ENCODE measurements at places on chromosomes 11 and 22. TPM values are rescaled to one million over a fixed set of nuclear protein-coding genes. Genes with fewer than 3 reads are reported as not detected.
A peak's percentile ranks its signal among the peaks of the same experiment; 100 is the strongest.

DNA sequence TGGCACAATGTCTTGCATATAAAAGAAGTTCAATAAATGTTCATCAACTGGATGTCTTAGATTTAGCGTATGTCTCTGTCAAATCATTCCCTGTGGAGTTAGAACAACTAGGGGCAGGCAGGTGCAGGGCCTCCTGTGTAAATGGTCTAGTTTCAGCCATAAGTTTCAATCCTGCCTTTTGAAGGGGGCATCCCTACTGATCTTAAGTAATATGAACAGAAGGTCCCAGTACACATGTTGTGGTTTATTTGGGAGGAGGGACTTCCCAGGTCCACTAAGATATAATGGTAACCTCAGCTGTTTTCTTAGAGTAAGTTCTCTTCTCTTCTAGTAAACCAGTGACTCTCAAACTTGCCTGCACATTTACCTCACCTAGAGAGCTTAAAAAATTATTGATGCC is 19.8 kb downstream of the TTC12 start:
- H3K4me3 ChIP-seq: no peak overlapping the region
- no peaks in the 10 kb centered on the region for H3K27me3 ChIP-seq
- H3K4me1 ChIP-seq: no peaks in the 10 kb centered on the region
- H3K27ac ChIP-seq: no peak overlapping the region
- H3K36me3 ChIP-seq: peaks cover 18% of the 10 kb centered on the region

GRCh38 chr11:59088162-59088561 is 2.1 kb downstream of the GLYATL1B start:
- H3K4me3 ChIP-seq: no peak overlapping the region
- H3K4me1 ChIP-seq: no peaks in the 10 kb centered on the region
- no peak overlapping the region for H3K27ac ChIP-seq
- H3K27me3 ChIP-seq: peaks cover 34% of the 10 kb centered on the region
- H3K36me3 ChIP-seq: no peaks in the 10 kb centered on the region

Gene HPX
- 0.58 TPM for total RNA-seq

Gene MS4A15
- not detected for total RNA-seq

- H3K36me3 ChIP-seq: peaks cover 3% of the 10 kb centered on the region
- H3K27me3 ChIP-seq: peaks cover 5% of the 10 kb centered on the region
Observed at GRCh38 chr11:121394785-121395184, 57.3 kb upstream of the SORL1 start.

DNA sequence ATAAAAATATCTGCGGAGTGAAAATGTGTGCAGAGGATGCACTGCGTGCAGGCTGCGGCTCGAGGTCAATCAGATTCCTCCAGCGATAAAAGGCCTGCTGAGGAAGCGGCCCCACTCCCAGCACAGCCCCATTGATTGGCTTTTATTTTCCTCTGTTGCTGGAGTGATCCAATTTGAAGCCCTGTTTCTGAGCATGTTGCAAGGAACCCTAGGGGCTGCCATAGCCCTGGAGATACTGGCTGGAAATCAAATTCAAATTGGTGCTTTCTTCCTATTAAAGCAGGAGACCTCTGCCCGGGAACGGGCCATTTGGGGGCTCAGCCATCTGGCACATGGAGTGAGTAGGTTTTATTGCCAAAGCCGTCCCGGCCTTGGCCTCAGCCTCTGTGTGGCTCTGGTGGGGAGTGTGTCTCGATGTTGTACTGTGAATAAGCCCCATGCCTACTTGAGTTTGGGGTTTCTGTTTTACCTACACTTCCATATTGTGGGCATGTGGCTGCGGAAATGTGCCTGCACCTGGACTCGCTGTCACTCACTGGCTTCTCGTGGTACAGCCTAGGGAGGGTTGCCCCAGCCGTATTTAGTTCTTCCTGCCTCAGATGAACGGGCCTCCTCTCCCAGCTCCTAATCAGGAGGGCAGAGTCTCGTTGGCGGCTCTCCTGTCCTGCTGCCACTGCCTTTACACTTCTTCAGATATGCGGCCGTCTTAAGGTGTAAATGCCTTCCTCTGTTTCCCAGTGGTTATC is 25.6 kb downstream of the PARVB start:
- H3K27ac ChIP-seq: no peak overlapping the region
- H3K27me3 ChIP-seq: no peaks in the 10 kb centered on the region
- peaks cover 34% of the 10 kb centered on the region for H3K4me1 ChIP-seq
- H3K4me3 ChIP-seq: no peak overlapping the region

Gene ENTHD1
- 0.11 TPM for total RNA-seq

- H3K27ac ChIP-seq: no peak overlapping the region
- DNase-seq: no peak
- H3K4me1 ChIP-seq: peaks cover 4% of the 10 kb centered on the region
- H3K36me3 ChIP-seq: peaks cover 3% of the 10 kb centered on the region
- H3K4me3 ChIP-seq: no peak overlapping the region
Observed at GRCh38 chr11:69839516-69839915, 20.3 kb upstream of the FGF3 start.

DNA sequence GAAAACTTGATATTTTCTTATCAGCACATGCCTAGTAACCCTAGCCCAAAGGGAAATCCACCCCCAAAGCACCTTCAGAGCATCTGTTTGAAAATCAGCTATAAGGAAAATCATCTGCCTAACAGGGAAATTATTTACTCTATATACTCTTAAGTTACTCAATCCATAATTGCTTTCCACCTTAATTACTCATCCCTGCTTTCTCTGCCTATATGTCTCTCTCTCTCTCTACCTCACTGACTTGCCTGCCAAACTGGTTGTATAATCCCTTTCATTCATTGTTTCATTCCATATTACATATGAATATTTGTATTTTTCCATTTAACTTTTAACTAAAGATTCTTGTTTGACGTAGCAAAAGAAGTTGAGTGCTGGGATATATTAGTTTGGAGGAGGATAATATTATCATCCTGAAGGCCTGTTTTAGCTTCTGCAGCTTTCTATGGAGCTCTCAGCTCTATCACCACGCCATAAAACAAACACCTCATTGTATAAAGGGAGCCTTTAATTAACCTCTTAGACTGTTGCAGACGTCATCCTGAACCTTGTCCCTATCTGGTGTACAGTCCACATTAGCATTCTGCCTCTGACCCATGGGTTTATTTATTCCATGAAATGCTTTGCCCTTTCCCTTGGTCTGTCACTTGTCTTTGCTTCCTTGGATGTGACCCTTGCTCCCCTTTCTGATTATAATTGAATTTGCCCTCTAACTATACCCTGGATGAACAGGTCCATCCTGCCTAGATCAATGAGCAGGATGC is 98.9 kb downstream of the INSC start:
- no peak overlapping the region for H3K4me3 ChIP-seq
- H3K27me3 ChIP-seq: peaks cover 12% of the 10 kb centered on the region
- H3K27ac ChIP-seq: no peak overlapping the region
- DNase-seq: no peak

Gene RIMBP3C
- 1.0 TPM for total RNA-seq

GRCh38 chr11:96238563-96239135 is 104.3 kb downstream of the MAML2 start:
- H3K4me3 ChIP-seq: no peak overlapping the region
- DNase-seq: no peak
- peaks cover 7% of the 10 kb centered on the region for H3K36me3 ChIP-seq
- H3K27me3 ChIP-seq: no peaks in the 10 kb centered on the region
- peaks cover 34% of the 10 kb centered on the region for H3K4me1 ChIP-seq

DNA sequence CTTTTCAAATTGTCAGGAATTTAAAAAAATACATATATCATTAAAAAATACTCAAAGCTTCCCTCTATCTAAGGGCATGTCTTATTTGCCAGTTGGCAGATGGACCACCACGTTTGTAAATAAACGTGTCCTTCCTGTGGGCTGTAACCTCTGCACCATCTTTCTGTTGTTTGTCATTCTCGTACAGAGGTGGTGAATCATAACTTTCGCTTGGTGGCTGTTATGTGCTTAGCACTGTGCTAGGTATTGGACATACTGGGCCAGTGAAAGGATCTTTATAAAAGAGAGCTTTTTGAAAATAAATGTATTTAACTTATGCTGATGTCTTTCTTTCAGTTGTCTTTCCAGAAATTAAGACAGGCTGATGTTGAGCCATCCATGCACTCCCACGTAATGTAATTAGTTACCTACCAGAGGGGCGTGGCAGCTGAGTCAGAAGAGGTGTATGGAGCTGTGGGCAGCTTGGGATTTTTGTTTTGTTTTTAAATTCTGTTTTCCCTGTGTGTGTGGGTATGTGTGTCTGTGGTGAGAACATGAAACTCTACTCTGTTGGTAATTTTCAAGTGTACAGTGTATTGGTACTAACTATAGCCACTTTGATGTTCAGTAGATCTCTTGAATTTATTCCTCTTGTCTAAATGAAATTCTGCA is 62.7 kb downstream of the TECTA start:
- H3K36me3 ChIP-seq: no peaks in the 10 kb centered on the region
- no peak for DNase-seq
- H3K27ac ChIP-seq: no peak overlapping the region
- H3K27me3 ChIP-seq: no peaks in the 10 kb centered on the region
- no peak overlapping the region for H3K4me3 ChIP-seq

DNA sequence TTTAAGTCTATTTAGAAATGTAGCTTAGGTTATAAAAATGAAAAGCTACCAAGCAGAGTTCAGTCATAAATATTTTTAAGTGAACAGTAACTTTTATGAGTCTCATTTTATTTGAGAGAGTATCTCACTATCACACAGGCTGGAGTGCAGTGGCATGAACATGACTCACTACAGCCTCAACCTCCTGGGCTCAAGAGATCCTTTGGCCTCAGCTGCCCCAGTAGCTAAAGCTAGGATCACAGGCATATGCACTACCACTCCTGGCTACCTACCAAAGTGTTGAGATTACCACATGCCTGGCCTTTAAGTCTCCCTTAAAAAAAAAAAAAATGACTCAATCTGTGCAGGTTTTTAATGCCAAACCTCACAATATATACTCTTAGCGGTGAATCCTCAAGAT is 34.7 kb upstream of the CLNS1A start:
- no peaks in the 10 kb centered on the region for H3K4me1 ChIP-seq
- no peak overlapping the region for H3K4me3 ChIP-seq
- DNase-seq: no peak
- peaks cover 57% of the 10 kb centered on the region for H3K36me3 ChIP-seq
- no peak overlapping the region for H3K27ac ChIP-seq

DNA sequence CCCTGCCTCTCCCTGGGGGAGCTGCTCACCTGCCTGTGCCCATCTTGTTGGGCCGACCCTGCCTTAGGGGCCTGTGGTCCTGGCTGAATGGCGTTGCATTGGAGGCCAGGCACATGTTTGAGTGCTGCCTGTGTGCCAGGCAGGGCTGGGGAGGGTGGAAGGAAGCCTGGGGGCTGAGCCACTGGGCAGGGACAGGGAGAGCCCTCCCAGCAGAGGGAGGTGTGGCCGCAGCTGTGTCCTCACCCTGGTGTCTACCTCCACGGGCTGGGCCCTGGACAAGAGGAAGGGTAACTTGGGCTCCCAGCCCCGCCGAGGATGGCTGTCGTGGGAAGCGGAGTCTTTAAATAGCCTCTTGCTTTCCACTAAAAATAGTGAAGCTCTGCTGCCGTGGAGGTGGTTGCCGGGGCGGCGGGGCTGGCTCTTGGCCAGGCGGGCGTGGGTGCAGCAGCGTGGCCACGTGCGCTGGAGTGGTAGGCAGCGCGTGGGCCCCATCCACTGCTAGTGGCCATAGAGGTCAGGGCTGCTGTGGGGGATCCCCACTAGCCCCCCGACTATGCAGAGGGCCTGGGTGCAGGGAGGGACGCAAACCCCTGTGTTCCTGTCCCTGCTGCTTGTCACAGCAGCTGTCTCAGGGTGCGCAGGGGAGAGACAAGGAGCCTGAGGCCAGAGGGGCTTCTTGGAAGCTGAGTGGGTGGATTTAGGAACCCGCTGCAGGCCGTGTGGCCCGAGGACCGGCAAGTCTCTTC is 6.2 kb downstream of the ZDHHC8 start:
- H3K4me1 ChIP-seq: peaks cover 7% of the 10 kb centered on the region
- no peak overlapping the region for H3K4me3 ChIP-seq
- no peak overlapping the region for H3K27ac ChIP-seq
- DNase-seq: no peak

Gene MPZL2
- 9.2 TPM for total RNA-seq

GRCh38 chr22:44427611-44428470 is 70.2 kb downstream of the RTL6 start:
- DNase-seq: no peak
- H3K4me3 ChIP-seq: no peak overlapping the region
- H3K36me3 ChIP-seq: no peaks in the 10 kb centered on the region
- H3K27ac ChIP-seq: no peak overlapping the region
- peaks cover 11% of the 10 kb centered on the region for H3K27me3 ChIP-seq

GRCh38 chr22:19578180-19579004 is 54.2 kb upstream of the CLDN5 start:
- H3K27ac ChIP-seq: peak overlapping the region; percentile 89
- no peak for DNase-seq
- H3K4me1 ChIP-seq: peaks cover 38% of the 10 kb centered on the region

Gene KMT5B
- total RNA-seq: 32.2 TPM

DNA sequence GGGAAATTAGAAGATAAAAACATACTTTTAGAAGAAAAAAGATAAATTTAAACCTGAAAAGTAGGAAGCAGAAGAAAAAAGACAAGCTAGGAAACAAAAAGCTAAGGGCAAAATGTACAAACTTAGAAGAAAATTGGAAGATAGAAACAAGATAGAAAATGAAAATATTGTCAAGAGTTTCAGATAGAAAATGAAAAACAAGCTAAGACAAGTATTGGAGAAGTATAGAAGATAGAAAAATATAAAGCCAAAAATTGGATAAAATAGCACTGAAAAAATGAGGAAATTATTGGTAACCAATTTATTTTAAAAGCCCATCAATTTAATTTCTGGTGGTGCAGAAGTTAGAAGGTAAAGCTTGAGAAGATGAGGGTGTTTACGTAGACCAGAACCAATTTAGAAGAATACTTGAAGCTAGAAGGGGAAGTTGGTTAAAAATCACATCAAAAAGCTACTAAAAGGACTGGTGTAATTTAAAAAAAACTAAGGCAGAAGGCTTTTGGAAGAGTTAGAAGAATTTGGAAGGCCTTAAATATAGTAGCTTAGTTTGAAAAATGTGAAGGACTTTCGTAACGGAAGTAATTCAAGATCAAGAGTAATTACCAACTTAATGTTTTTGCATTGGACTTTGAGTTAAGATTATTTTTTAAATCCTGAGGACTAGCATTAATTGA is 1.0 kb downstream of the MALAT1 start:
- peaks cover 14% of the 10 kb centered on the region for H3K36me3 ChIP-seq
- H3K4me1 ChIP-seq: peaks cover 26% of the 10 kb centered on the region
- DNase-seq: no peak
- H3K4me3 ChIP-seq: no peak overlapping the region
- no peaks in the 10 kb centered on the region for H3K27me3 ChIP-seq
- H3K27ac ChIP-seq: no peak overlapping the region

GRCh38 chr11:16195651-16196050 is 160.7 kb downstream of the SOX6 start:
- H3K4me1 ChIP-seq: no peaks in the 10 kb centered on the region
- H3K27me3 ChIP-seq: no peaks in the 10 kb centered on the region
- no peaks in the 10 kb centered on the region for H3K36me3 ChIP-seq
- no peak overlapping the region for H3K4me3 ChIP-seq
- H3K27ac ChIP-seq: no peak overlapping the region

Gene OR5L1
- not detected for total RNA-seq

Gene DRD4
- total RNA-seq: 0.72 TPM

GRCh38 chr11:33551051-33551450 is 149.6 kb downstream of the C11orf91 start:
- no peaks in the 10 kb centered on the region for H3K4me1 ChIP-seq
- H3K27me3 ChIP-seq: peaks cover 15% of the 10 kb centered on the region
- no peak for DNase-seq
- no peak overlapping the region for H3K4me3 ChIP-seq
- H3K27ac ChIP-seq: no peak overlapping the region

Measured in activated naive CD8-positive, alpha-beta T cell treated with anti-CD3 and anti-CD28 coated beads, Interleukin-2, amount 10 ng/mL, durations not matched to agents 7 days and 5 days (primary cell).